ENCODE measurements at places on chromosomes 6 and 20.

DNA sequence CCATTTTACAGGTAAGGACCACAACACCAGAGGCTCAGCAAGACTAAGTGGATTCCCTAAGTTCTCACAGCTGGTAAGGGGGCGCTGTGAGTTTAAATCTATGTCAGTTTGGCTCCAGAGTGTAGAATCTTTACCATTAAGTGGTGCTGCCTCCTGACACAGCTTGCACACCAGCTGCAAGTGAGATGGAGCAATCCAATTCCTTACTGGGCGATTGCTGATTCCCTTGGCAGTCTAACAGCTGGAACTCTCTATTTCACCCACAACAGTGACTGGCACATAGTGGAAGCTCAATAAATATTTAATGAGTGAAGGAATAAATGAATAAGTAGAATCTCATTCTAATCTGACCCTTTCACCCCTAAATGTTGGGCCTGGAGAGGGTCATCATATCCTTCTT is 176.7 kb downstream of the CLIC5 start:
- DNase-seq: no peak

GRCh38 chr6:23176883-23177282 is 607.5 kb downstream of the HDGFL1 start:
- no peak for DNase-seq

DNA sequence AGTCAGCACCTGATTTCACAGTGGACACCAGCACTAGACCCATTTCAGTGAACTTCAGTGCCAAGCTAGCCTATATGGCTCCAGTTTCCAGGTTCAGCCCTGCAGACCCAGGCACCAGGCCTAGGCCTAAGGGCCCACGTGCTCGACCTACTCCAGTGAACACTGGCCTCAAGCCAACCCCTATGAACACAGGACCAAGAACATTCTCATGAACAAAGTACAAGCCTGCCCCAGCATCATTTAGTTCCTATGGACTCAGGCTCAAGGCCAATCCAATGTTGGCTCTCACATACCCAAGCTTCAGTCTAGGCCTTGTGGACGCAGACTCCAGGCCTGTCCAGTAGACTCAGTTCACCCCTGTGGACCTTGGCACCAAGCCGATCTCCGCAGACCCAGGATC is 385.5 kb downstream of the DHX35 start:
- DNase-seq: no peak

- DNase-seq: no peak
These were observed 133.1 kb downstream of the BCAS1 start for GRCh38 chr20:53937339-53937741.

- DNase-seq: no peak
These were observed 84.8 kb downstream of the SNX5 start for GRCh38 chr20:17883592-17884306.

GRCh38 chr6:45032426-45032825 is 295.7 kb upstream of the RUNX2 start:
- no peak for DNase-seq

- DNase-seq: no peak
These were observed 51.3 kb upstream of the SAMD3 start for GRCh38 chr6:130274007-130274406.

- no peak for DNase-seq
These were observed 683.4 kb downstream of the RNF144B start for GRCh38 chr6:19070520-19070919.

GRCh38 chr20:19531446-19531845 is 226.6 kb upstream of the RIN2 start:
- DNase-seq: no peak

DNA sequence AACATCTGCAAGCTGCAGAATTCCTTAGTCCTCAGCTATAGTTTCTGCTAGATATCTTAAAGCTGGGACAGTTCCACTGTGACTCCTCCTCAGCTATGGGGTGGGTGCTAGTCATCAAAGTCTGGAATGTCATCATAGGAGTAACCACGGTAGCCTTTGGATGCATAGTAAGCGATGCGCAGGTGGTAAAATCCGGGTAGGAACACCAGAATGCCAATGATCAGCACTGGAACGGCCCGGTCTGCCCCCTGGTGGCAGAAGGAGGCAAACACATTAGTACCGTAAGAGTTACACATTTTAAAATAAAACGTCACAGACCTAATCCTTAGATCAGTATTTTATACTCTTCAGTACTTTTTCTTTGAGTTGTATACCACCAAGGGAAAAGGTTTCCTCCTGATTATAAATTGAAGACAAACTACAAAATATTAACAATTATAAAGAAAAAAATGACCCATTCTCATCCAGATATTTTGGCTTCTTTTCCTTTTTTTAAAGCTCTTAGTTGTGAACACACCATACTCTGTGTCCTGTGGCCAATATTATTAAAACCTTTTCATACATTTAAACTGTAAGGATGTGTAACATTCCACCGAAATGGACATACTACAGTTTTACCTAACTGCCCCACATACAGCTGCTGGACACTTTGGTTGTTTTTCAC is 18.9 kb downstream of the PCNA start:
- DNase-seq: peak; percentile 60

GRCh38 chr6:122678841-122679240 is 68.6 kb downstream of the PKIB start:
- DNase-seq: no peak

DNA sequence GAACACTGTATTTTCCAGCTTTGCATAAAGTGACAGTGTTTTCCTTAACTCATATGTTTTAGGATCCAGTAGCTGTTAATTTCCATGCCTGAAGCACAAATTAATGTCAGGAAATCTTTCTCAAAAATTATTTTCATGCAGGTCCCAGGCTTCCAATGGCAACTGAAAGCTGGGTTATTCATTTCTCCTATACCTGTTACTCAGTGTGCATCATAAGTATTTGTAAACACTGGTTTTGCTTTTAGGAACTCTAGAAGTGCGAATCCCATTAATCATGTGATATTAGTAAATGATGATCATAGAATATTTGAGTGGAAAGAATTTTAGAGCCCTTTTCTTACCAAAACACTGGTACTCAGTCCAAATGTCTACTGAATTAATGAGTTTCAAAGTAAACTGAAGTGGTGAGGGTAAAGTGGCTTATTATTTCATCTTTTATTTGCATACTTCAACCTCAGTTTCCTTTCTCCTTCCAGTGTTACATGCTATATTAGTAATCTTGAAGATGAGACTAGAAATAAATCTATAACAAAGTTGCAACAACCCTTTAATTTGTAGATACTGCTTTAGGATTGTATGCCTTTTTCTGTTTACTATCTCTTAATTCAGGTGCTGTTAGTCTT is 124.0 kb downstream of the ZFAND3 start:
- no peak for DNase-seq

DNA sequence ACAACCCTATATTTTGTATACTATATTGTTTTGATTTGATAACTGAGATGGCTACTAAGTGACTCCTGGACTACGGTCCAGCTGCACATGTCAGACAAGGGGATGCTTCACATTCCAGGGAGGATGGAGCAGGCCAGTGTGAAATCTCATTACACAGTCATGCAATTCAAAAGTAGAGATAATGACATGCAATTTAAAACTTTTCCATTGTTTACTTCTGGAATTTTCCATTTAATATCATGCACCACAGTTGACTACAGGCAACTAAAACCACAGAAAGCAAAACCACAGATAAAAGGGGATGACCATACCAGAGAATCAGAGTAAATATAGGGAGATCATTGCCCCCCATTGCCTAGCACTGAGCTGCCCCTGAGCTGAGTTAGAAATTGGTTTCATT is 366.4 kb downstream of the BTBD9 start:
- no peak for DNase-seq

DNA sequence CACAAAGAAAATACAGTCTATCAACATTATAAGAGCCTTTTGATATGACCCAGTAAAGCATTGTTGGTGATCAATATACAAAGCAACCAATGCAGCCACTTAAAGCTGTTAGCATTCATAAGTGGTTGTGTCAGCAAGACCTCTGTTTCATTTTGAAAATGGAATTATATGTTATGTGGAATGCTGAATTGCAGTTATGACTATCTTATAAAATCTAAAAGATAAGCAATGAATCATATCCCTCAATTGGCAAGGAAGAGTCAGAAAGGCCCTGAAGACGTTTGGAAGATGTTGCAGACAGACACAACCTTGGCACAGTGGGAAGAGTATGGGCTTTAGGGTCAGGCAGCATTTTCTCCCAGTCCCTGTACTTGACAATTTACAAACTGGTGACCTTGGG is 93.8 kb upstream of the RNF217 start:
- DNase-seq: no peak

- DNase-seq: no peak
These were observed 166.4 kb downstream of the ADAT2 start for GRCh38 chr6:143283887-143284645.

DNA sequence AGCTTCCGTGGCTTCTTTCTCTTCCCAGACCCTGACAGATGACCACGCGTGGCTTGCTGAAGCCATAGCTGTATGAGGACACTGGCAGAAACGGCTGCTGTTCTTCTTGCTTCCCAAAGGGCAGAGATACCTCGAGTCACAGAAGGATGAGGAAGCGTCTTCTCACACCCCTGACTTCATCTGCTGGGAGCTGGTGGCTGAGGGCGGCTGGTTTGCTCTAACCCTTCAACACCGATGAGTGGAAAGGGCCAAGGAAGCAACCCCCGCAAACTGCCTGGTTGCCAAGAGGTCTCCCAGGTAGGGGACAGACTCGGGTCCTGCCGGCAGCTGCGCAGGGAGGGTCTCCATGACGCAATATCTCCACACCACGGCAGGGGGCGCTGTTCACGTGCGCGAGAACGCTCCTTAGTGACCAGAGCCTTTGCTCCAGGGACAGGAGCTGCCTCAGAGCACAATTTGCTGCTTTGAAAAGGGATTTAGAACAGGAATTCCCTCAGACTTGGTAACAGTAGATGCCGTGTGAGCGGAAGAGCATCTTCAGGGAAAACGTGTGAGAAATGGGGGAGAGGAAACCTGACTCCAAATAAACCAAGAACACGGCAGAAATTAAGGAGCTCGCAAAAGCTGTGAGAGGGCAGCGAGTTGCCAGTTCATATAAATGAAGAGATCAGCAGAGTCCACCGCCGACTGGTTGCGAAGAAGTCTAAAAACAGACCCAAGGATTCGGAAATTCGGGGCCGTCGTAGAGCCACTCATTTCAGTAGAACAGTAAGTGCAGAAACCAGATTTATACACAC is 80.2 kb downstream of the ERMARD start:
- DNase-seq: peak; percentile 45

- DNase-seq: no peak
These were observed 13.5 kb downstream of the TTBK1 start for GRCh38 chr6:43256670-43257366.

DNA sequence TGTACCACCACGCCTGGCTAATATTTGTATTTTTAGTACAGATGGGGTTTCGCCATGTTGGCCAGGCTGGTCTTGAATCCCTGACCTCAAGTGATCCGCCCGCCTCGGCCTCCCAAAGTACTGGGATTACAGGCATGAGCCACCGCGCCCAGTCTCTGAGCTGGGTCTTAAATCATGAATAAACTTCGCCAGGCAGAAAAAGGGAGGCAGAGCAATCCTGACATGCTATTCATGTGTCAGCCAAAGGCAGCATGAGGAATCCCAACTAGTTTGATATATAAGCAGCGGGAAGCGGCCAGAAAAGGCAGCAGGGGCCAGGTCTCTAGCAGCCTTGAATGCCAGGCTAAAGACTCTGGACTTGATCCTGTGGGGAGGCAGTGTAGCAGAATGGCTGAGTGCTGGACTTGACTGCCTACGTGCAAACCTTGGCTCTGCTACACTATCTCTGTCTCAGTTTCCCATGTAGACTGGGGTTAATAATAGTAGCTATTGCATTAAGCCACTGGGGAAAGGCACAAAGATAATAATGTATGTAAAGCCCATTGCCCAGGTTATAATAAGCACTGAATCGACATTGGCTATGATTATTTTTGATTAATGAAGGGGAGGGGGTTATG is 1.8 kb downstream of the PROCR start:
- no peak for DNase-seq

- DNase-seq: no peak
These were observed 243.5 kb downstream of the BTBD9 start for GRCh38 chr6:38396209-38396608.

- no peak for DNase-seq
These were observed 17.1 kb upstream of the GMNN start for GRCh38 chr6:24757611-24758010.

- DNase-seq: no peak
These were observed 618.4 kb upstream of the ZNF337 start for GRCh38 chr20:26315054-26315453.

- DNase-seq: no peak
These were observed 6.3 kb downstream of the SPINT3 start for GRCh38 chr20:45509091-45509490.

- no peak for DNase-seq
These were observed 45.9 kb downstream of the CDH4 start for GRCh38 chr20:61297986-61298385.

- DNase-seq: peak; percentile 16
These were observed 50.3 kb downstream of the PRR18 start for GRCh38 chr6:166257911-166258318.

- DNase-seq: no peak
These were observed 43.4 kb upstream of the RALGAPA2 start for GRCh38 chr20:20755674-20756319.

GRCh38 chr6:90424580-90424979 is 127.9 kb upstream of the BACH2 start:
- DNase-seq: no peak

DNA sequence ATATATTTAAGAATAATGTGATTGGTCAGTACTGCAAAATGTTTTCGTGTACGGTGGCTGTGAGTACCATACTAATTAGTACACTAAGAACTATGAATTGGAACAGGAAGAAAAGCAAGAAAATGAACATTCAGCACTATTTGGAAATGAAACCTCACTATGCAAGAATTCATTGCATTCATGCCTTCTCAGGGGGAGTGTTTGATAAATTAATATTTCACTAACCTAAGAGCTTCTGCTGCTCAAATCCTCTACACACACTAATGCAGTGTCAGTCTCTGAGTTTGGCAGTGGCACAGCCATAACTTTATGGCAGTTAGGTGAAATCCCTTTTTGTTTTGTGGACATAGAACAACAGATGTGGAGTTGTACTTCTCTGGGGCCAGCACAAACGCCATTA is 60.1 kb downstream of the SLC16A10 start:
- no peak for DNase-seq

GRCh38 chr20:60467771-60468170 is 509.5 kb downstream of the CDH26 start:
- DNase-seq: no peak

GRCh38 chr20:48706116-48706656 is 121.6 kb downstream of the PREX1 start:
- DNase-seq: no peak

DNA sequence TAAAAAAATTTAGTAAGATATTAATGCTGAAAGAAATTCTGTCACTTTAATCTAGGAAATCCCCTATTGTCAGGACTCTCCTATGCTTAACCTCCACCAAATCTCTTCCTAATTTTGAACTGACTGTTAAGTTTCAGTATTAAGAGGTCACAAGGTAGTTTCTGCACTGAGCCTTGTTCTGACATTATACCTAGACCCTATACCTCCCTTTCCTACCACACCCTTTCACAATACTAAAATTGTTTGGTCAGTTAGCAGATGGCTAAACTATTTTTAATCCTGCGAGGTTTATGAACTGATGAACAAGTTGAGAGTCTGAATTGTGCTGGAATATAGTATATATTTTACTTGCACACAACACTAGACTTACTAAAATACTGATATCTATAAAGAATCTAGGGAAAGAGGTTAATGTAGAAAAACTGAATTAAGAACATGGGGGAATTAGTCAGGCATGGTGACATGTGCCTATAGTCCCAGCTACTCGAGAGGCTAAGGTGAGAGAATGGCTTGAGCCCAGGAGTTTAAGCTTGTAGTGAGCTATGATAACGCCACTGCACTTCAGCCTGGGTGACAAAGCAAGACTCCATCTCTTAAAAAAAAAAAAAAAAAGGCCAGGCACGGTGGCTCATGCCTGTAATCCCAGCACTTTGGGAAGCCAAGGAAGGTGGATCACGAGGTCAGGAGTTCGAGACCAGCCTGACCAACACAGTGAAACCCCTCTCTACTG is 51.5 kb downstream of the HBS1L start:
- no peak for DNase-seq
